Hepatocyte (in vitro differentiated cells): ENCODE measurements at places on chromosomes 12 and 14. TPM values are rescaled to one million over a fixed set of nuclear protein-coding genes. Genes with fewer than 3 reads are reported as not detected.

GRCh38 chr14:102824832-102825231, 47.6 kb downstream of the TRAF3 start:
- no peak overlapping the region for H3K4me3 ChIP-seq
- H3K36me3 ChIP-seq = no peaks in the 10 kb centered on the region
- no peaks in the 10 kb centered on the region for H3K27me3 ChIP-seq
- peak; percentile 21 for DNase-seq
- peak overlapping the region; percentile 57 for H3K27ac ChIP-seq
- H3K4me1 ChIP-seq = peaks cover 11% of the 10 kb centered on the region

DNA sequence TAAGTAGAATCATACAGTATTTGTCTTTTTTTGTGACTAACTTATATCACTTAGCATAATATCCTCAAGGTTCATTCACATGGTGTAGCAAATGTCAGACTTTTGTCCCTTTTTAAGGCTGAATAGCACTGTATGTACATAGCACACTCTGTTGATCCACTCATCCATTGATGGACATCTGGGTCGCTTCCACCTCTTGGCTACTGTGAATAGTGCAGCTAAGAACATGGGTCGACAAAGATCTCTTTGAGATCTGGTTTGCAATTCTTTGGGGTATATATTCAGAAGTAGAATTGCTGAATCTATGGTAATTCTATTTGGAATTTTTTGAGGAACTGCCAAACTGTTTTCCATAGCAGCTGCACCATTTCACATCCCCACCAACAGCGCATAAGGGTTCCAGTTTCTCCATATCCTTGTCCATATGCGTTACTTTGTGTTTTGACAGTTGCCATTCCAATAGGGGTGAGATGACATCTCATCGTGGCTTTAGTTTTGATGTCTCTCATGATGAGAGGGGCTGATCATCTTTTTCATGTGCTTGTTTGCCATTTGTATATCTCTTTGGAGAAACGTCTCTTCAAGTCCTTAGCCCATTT, 73.9 kb downstream of the GLRX5 start:
- H3K4me1 ChIP-seq = no peaks in the 10 kb centered on the region
- H3K27me3 ChIP-seq = peaks cover 13% of the 10 kb centered on the region
- no peak overlapping the region for H3K27ac ChIP-seq
- DNase-seq = no peak
- no peaks in the 10 kb centered on the region for H3K36me3 ChIP-seq

DNA sequence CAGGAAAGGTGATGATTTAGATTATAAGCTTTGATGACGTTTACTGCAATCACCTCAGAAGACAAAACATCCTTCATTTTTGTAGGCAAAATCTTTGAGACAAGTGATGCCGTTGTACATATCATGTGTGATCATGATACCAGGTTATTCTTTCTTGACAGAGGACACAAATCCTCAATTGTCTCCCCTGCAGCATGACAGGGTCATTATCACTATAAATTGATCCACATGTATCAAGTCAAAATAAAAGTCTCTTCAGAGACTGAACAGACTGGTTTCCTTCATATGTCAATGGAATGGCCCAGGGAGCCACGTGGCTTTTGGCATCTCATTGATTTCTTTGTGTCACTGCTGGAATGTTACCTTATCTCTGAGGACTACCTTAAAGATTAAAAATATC, 995.7 kb downstream of the FLRT2 start:
- H3K27me3 ChIP-seq = no peaks in the 10 kb centered on the region
- no peaks in the 10 kb centered on the region for H3K36me3 ChIP-seq
- H3K4me3 ChIP-seq = no peak overlapping the region
- no peak overlapping the region for H3K27ac ChIP-seq

The GDF3 gene
- not detected in 2 replicates for total RNA-seq

GRCh38 chr12:93741659-93742109, 64.5 kb downstream of the CRADD start:
- peaks cover 12% of the 10 kb centered on the region for H3K4me1 ChIP-seq
- no peaks in the 10 kb centered on the region for H3K36me3 ChIP-seq
- peak overlapping the region; percentile 84 for H3K27ac ChIP-seq
- no peaks in the 10 kb centered on the region for H3K27me3 ChIP-seq

DNA sequence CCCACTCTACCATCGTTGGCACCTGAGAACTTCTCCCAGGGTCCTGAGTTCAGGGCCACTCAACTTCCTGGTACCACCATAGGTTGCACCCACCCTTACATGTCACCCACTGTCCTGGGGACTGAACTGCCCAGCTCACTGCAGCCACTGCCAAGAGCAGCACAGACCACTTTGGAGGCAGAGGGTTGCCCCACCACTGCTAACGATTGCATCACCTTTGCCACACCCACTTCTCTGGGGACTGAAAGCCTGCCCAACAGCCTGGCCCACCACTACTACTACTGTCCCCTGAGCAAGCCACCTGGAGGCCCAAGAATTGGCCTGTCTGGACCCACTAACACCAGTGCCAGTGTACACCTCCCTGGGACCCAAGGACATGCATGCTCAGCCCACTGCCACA, 27.6 kb downstream of the CACNA2D4 start:
- no peak overlapping the region for H3K4me3 ChIP-seq
- no peaks in the 10 kb centered on the region for H3K36me3 ChIP-seq
- no peaks in the 10 kb centered on the region for H3K27me3 ChIP-seq
- no peak for DNase-seq
- no peak overlapping the region for H3K27ac ChIP-seq

GRCh38 chr12:54071942-54072341, 18.3 kb downstream of the HOXC4 start:
- H3K27ac ChIP-seq = no peak overlapping the region
- H3K27me3 ChIP-seq = peaks cover 8% of the 10 kb centered on the region
- no peak for DNase-seq
- no peaks in the 10 kb centered on the region for H3K36me3 ChIP-seq

GRCh38 chr12:28967426-28967825, 181.7 kb upstream of the FAR2 start:
- no peaks in the 10 kb centered on the region for H3K27me3 ChIP-seq
- H3K36me3 ChIP-seq = no peaks in the 10 kb centered on the region
- no peaks in the 10 kb centered on the region for H3K4me1 ChIP-seq
- H3K27ac ChIP-seq = no peak overlapping the region
- DNase-seq = no peak

DNA sequence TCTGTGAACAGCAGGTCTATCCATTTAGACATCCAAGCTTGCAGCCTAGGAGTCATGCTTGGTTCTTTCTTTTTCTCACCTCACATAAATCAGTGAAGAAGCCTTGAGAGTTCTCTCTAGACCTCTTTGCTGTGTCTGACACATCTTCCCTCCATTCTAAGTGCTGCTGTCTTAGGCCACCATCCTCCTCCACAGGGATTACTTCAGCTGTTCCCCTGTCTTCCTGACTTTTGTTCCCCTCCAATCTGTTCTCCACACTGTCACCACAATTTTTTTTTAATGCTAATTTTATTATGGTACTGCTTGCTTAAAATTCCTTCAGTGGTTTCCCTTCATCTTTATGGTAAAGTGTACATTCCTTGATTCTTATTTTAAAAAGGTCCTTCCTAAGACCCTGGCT, 71.8 kb downstream of the DERA start:
- no peak overlapping the region for H3K27ac ChIP-seq
- no peak overlapping the region for H3K4me3 ChIP-seq
- peaks cover 36% of the 10 kb centered on the region for H3K4me1 ChIP-seq

The NTN4 gene
- 33.5 and 37.0 TPM in 2 replicates for total RNA-seq

The IAPP gene
- total RNA-seq = not detected in 2 replicates

The EXOC3L4 gene
- total RNA-seq = 12.4 and 35.3 TPM in 2 replicates

GRCh38 chr12:100399095-100399494, 42.2 kb downstream of the SLC17A8 start:
- no peaks in the 10 kb centered on the region for H3K4me1 ChIP-seq
- no peak overlapping the region for H3K4me3 ChIP-seq
- peak overlapping the region; percentile 33 for H3K27ac ChIP-seq
- no peak for DNase-seq
- H3K36me3 ChIP-seq = no peaks in the 10 kb centered on the region
- no peaks in the 10 kb centered on the region for H3K27me3 ChIP-seq
